HEK293T (cell line): ENCODE measurements at places on chromosomes 1 and 21.

DNA sequence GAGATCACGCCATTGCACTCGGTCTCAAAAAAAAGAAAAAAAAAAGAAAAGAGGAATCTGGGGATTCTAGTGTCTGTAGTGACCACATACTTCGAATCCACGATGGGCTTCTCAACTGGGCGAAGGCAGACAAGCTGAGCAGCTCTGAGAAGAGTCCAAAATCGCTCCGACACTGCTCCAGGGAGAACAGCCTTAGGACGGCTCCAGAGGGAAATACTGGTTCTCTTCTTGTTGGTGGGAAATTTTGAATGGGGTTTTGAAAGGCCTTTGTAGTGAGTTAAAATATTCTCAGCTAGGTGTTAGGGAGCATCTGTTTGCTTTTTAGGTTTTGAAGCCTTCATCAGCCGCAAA is 18.3 kb upstream of the HJV start:
- no peak for DNase-seq

- DNase-seq: no peak
Observed at GRCh38 chr1:41790351-41790750, 128.4 kb downstream of the HIVEP3 start.

GRCh38 chr1:232988572-232989040 is 38.2 kb downstream of the NTPCR start:
- peak; percentile 25 for DNase-seq

GRCh38 chr1:198904321-198904720 is 265.5 kb downstream of the PTPRC start:
- DNase-seq: no peak

DNA sequence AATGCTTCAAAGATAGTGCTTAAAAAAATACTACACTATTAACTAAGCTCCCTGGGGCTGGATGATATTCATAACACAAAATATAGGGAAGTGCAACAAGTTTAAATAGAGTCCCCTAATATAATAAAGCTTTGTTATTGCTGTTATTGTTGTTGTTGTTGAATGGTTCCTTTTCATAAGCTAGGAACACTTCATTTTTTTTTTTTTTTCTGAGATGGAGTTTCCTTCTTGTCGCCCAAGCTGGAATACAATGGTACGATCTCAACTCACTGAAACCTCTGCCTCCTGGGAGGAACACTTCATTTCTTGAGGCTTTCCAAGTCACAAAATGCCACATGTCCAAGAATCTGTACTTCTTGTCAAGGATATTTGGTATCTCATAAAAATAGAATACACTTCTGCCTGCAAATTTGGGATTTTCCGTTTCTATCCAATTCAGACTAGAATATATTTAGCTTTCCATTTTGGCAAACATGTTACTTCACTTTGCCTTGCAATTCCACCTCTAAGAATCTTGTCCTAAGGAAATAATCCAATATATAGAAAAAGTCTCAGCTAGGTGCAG is 21.1 kb downstream of the WDR47 start:
- DNase-seq: no peak

- DNase-seq: no peak
Observed at GRCh38 chr1:77540501-77541161, 141.8 kb downstream of the ZZZ3 start.

DNA sequence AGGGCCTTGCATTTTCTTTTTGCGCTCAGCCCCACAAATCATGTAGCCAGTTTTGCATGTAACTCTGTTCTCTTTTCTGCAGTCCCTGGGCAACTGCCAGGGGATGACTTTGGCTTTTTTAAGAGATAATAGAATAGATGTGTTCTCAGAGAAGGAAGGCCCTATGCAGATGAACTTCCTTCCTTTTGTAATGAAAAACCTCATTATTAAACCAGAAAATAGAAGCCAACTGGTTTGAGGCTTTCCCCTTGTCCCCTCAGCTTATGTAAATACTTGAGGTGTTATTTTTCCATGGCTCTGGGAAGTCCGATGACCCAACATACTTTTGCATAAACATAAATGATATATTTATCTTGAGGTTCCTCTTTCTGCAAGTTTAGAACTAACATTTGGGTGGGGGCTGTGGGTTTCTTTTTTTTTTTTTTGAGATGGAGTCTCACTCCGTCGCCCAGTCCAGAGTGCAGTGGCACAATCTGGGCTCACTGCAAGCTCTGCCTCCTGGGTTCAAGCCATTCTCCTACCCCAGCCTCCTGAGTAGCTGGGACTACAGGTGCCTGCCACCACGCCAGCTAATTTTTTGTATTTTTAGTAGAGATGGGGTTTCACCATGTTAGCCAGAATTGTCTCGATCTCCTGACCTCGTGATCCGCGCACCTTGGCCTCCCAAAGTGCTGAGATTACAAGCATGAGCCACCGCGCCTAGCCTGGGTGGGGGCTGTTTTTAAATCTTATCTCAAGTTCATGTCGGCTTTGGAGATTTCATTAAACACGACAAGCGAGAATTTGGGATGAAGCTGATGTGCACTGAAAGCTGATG is 14.4 kb upstream of the FCRL5 start:
- no peak for DNase-seq

DNA sequence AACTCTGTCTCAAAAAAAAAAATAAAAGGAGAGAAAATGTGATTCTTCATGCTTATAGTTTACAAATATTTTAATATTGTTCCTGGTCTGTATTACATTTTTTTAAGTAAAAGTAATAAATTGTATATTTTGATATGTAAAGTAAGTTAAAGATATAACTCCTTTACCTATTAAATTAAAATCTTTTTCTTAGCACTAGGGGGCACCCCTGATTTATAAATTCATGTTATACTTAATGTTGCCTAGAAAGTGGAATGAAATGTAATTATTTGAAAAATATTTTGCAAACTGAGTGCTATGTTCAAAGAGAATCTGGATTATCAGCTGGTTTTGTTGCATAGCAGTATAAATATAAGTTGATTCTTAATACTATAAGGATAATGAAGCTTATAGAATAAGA is 49.2 kb downstream of the RALGPS2 start:
- DNase-seq: no peak

DNA sequence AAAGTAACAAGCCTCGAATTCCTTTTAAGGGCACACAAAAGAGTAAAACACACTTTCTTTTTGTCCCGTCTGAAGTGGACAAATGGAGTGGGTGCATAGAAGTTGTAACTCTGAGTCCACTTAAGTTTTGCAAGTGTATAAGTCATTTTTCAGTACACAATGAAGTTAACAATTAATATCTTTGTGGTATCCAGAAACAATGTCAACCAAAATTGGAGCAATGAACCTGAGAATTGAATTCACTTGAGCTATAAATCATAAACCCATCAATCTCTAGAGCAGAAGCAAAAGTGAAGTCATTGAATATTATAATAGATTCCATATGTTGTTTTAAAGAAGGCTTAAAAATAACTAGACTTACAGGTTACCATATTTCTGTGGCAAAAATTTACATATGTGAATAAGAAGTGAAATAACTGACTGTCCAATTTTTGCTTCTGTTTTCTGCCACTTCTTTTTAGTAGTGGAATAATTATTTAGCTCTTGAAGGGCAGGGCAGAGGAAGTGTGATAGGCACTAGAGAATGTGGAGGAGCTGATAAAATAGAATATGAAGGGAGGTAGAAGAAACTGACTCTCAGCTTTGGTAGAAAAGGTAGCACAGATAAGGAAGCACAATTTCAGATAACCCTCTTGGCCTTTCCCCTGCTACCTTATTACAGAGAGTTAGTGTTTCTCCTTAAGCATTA is 73.9 kb upstream of the RGL1 start:
- no peak for DNase-seq

- peak; percentile 80 for DNase-seq
Observed at GRCh38 chr1:23743287-23744152, at the start of gene ELOA. TSS of gene ELOA (plus strand) at chr1:23743471. CDS start at chr1:23743504, 33 bp downstream.

GRCh38 chr1:246415028-246415427 is 92.1 kb downstream of the SMYD3 start:
- DNase-seq: no peak

DNA sequence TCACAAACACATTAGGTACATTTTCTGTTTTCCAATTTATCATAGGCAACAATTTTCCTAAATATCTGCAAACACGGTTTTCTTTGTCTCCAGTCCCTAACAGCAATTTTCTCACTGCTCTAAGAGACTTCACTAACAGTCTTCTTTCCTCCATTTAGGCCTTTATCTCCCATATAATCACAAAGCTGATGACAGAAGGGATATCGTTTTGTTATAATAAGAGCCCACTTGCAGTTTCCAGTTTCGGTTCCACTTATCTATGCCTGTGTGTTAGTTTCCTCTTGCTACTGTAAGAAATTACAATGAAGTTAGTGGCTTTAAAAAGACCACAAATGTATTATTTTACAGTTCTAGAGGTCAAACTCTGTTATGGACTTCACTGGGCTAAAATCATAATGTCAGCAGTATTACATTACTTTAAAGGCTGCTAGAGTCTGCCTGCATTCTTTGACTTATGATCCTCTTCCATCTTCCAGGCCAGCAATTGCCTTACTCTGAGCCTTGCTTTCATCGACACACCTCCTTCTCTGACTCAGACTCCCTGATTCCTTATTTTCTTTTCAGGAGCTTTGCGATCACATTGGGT is 549.3 kb downstream of the NCAM2 start:
- no peak for DNase-seq

- no peak for DNase-seq
Observed at GRCh38 chr21:21046063-21046462, 47.9 kb downstream of the NCAM2 start.

GRCh38 chr1:235011599-235012435 is 116.8 kb downstream of the TOMM20 start:
- DNase-seq: no peak

GRCh38 chr1:237183963-237184540 is 142.1 kb downstream of the RYR2 start:
- no peak for DNase-seq

GRCh38 chr1:61708953-61709907 is 15.7 kb downstream of the TM2D1 start:
- DNase-seq: no peak

- DNase-seq: no peak
Observed at GRCh38 chr1:237863234-237863633, 27.5 kb downstream of the ZP4 start.

DNA sequence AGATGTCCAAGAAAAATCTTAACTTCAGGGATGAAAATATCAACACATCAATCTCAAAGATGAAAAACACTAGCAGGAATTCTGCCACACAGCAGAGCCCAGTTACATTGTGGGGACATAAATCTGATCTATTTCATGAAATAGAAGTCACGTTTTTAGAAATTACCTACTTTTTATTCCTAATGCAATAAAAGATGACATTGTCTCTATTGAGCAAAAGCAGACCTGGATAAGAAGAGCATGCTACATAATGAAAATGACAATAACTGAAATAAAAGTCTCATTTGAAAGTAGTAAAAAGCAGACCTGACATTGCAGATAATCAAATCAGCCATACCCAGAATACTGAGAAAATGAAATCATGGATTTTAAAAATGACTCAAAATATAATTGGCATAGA is 156.8 kb downstream of the NTNG1 start:
- no peak for DNase-seq

GRCh38 chr1:187266051-187266450 is 437.3 kb downstream of the PLA2G4A start:
- DNase-seq: no peak

DNA sequence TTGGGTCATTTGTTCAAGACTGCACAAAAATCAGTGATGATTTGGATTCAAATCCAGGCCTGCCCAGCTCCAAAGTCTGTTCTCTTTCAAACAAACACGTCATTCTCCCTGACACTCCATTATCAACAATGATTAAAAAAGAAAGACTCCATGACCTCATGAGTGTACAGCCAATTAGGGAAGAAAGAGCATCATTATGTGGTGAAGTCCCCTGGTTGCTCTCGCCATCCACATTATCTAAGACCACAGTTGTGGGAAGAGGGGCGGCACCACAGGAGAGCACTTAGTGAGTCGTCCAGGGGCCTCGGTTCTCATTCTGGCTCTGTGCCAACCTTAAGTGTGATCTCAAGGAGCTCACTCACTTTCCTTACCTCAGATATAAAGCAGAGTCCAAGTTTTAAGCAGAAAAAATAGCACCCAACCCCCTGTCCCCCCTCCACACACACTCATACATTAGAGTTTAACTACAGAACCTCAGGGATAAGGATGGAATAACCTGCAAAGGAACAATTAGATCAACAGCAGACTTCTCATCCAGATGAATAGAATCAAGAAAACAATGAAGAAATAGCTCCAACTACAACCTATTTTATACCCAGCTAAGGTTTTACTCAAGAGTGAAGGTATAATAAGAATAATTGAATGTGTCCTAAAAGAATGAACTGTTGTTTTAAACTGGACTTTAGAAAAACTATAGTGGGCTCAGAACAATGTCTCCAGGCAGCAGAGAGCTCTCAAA is 47.8 kb downstream of the COL6A1 start:
- DNase-seq: no peak

GRCh38 chr1:63875636-63876035 is 101.8 kb downstream of the ROR1 start:
- no peak for DNase-seq

GRCh38 chr1:237031480-237031879 is 10.5 kb upstream of the RYR2 start:
- DNase-seq: no peak

- DNase-seq: no peak
Observed at GRCh38 chr21:36379251-36379650, 5.9 kb upstream of the CHAF1B start.

- DNase-seq: no peak
Observed at GRCh38 chr1:156654700-156655099, 12.8 kb downstream of the BCAN start.

DNA sequence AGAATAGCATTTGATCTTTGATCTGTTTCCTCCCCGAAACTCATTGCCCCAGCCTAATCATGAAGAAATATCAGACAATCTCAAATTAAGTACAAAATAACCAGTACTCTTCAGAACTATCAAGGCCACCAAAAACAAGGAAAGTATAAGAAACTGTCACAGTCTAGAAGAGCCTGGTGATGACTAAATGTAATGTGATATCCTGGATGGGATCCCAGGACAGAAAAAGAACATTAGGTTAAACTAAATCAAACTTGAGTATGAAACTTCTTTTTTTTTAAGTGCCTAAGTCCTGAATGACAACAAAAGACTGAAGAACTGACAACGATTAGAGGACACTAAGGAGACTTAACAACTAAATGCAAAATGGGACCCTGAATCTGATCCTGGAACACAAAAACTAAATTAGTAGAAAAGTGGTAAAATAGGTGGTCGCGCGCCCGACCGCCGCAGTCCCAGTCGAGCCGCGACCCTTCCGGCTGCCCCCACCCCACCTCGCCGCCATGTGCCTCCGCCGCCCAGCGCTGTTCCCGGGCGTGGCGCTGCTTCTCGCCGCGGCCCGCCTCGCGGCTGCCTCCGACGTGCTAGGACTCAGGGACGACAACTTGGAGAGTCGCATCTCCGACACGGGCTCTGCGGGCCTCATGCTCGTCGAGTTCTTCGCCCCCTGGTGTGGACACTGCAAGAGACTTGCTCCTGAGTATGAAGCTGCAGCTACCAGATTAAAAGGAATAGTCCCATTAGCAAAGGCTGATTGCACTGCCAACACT is 5.5 kb upstream of the PRKAB2 start:
- DNase-seq: no peak

- no peak for DNase-seq
Observed at GRCh38 chr21:15406791-15407190, 323.0 kb upstream of the USP25 start.

GRCh38 chr1:102174259-102174863 is 177.6 kb upstream of the OLFM3 start:
- peak; percentile 16 for DNase-seq
